ENCODE measurements at places on chromosomes 5 and 9. TPM values are rescaled to one million over a fixed set of nuclear protein-coding genes. Genes with fewer than 3 reads are reported as not detected.

- no peak for DNase-seq
Measured at GRCh38 chr5:96321345-96321744, 111.7 kb downstream of the PCSK1 start.

Gene CDC20B
- 0.07 TPM for total RNA-seq

- no peak for DNase-seq
Measured at GRCh38 chr9:119091074-119091473, 278.2 kb downstream of the BRINP1 start.

DNA sequence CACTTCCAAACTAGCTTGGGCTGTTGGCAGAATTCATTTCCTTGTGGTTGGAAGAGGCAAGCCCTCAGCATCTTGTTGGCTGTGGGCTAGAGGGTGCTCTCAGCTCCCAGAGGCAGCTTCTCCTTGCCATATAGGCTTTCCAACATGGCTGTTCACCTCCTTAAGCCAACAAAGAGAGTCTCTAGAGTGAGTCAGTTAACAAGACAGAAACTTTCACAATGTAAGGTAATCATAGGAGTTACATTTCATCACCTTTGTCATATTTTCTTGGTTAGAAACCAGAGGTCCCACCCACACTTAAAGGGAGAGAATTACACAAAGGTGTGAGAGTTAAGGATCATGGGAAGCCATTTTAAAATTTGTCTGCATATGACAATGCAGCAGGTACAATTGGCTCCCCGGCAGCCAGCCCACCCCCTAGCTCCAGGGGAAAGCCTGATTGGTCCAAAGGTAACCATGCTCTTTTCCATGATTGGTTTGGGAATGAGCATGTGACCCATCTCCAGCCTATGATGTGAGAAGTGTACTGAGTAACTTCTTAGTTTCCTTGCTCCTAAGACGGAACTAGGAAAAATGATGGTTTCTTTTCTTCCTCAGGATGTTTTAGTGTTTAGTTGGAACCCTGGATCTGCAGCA lies 109.8 kb upstream of the MSX2 start:
- DNase-seq = no peak

DNA sequence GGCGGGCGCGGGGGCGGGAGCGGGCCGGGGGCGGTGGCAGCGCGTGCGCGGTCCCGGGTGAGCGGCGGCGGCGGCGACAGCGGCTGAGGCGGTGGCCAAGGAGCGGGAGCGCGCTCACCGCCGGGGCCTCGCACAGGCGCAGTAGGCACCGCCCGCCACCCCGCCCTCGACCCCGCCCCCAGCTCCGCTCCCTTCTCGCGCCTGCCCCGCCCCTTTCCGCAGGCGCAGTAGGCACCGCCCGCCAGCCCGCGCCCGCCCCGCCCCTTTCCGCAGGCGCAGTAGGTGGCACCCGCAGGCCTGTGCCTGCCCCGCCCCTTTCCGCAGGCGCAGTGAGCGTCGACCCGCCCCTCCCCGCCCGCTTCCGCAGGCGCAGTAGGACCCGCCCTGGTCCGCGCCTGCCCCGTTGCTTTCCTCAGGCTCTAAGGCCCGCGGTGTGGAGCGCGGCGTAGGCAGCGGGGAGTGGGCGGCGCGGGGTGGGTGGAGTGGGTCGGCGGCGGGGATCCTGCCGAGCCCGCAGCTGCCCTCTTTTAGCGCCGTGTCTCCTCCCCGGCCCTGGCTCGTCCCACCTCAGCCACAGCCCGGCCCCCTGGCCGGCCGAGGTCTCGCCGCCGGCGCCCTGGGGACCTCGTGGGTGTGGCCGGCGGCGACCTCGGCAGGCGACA lies at the start of gene CAMSAP1:
TSS of gene CAMSAP1 (minus strand) at position 116 of the 662 bp plus-strand sequence. CDS start 387 bp downstream, outside the sequence.
- DNase-seq = peak; percentile 77

DNA sequence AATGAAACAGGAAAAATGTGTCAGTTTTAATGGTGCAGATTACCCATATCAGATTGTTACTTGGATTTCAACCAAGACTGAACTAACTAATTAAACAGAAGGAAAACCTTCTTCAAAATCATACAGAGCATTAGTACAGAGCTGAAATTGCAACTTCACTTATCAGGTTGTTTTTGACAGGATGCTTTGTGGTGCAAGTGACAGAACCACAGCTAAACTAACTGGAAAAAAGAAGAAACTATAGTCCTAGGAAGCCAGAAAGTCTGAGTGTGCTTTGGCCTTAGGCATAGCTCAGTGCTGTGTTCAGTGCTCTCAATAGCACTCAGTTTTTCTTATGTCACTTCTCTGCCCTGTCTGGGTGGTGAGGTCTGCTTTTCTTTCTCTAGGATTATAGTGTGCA lies 267.4 kb downstream of the CHSY3 start:
- no peak for DNase-seq

DNA sequence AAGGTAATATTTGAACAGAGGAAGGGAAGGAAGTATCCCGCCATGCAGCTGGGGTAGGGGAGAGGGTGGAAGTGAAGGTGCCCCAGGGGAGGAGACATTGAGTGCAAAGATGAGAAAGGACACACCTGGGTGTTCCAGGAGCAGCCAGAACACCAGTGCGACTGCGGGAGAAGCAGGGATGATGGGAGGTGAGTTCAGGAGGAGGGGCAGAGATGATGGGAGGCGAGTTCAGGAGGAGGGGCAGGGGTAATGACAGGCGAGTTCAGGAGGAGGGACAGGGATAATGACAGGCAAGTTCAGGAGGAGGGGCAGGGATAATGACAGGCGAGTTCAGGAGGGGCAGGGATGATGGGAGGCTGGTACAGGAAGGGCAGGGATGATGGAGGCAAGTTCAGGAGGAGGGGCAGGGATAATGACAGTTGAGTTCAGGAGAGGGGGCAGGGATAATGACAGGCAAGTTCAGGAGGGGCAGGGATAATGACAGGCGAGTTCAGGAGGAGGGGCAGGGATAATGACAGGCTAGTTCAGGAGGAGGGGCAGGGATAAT lies 17.2 kb upstream of the SPOCK1 start:
- DNase-seq = no peak

DNA sequence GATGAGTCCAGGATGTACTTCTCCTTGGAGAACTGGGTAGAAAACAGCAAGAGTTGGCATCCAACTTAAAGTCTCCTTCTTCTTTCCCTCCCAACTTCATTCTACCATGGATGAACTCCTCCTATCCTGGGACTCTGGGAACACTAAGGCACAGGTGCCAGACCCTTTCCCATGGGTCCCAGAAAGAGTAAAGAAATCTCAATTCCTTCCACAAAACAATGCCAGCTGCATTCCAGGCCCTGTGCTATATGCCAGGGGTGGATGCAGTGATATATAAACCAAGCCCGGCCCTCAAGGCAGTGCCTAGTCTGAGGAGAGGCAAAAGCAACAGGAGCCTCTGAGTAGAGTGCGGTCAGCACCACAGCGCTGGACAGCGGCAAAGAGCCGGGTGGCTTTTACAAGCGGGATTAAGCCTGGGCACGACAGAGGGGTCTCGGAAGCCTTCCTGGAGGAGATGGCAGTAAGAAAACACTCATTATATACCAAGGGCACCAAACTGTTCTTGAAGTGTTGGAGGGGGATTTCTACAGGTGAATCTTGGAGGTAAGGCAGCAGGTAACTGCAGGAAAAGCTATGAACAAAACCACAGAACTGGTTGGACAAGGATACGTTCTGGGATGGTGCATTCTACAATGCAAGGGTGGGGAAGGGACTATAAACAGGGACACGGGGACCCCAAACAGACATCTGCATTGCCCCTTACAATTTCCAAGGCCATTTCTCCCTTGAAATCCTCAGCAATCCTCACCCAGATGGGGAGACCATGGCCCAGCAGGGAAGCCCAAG lies 16.4 kb upstream of the TOR2A start:
- DNase-seq = no peak

DNA sequence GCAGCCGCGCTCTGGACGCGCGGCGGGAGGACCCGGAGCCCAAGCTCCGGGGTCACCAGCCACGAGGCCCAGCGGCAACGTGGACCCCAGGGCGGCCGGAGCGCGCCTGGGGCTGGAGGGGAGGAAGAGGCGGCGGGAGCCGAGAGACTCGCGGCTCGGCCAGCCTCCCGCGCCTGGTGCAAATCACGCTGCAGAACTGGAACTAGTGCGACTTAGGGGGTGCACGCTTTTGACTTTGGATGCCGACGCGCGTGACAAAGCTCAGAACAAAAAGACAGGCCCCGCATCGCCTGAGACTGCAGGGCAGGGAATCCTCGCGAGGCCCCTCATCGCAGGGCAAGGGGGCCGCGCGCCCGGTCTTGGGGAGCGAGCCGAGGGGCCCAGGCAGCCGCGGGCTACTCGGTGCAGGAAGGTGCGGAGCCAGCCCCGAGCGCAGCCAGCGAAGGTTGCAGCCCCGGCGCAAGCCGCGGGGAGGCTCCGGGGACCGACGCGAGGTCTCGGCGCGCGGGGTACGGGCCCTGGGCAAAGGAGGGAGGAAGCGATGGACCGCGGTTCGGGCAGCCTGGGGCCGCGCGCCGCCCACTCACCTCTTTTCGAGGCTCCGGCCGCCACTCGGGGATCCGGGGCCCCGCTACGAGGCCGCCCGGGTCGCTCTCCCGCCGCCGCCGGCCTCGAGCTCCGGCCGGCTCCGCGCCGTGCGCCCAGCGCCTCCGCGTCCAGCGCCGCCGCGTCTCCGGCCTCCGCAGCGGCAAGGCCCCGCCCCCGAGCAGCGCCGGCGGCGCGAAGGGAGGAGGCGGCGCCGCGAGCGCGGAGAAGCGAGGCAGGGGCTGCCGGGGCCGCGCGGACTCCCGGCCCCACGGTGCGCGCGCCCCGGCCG lies at the start of gene GOLM1:
TSS of gene GOLM1 (minus strand) at position 735 of the 877 bp plus-strand sequence. CDS start 20,238 bp downstream, outside the sequence.
- no peak for DNase-seq

Gene MEGF10
- total RNA-seq = not detected

Data from A172 (cell line).